ENCODE measurements at places on chromosomes 2 and 18. TPM values are rescaled to one million over a fixed set of nuclear protein-coding genes. Genes with fewer than 3 reads are reported as not detected.

C2orf80 gene
- total RNA-seq, result not detected

CCDC74A gene
- total RNA-seq, result 12.7 TPM

PECR gene
- 15.7 TPM for total RNA-seq

NR4A2 gene
- 2.9 TPM for total RNA-seq

SAP130 gene
- 13.0 TPM for total RNA-seq

SLC9A2 gene
- total RNA-seq, result 3.4 TPM

FNDC4 gene
- total RNA-seq, result 5.3 TPM

COLEC12 gene
- total RNA-seq, result 0.08 TPM

SLC19A3 gene
- 2.4 TPM for total RNA-seq

GALNT3 gene
- total RNA-seq, result not detected

IFIH1 gene
- 1.5 TPM for total RNA-seq

SERPINB10 gene
- total RNA-seq, result not detected

PPP1R1C gene
- 2.2 TPM for total RNA-seq

CHN1 gene
- total RNA-seq, result 19.4 TPM

ELP2 gene
- total RNA-seq, result 37.6 TPM

MLPH gene
- total RNA-seq, result 251 TPM

ALK gene
- total RNA-seq, result not detected

MGAT4A gene
- total RNA-seq, result 0.98 TPM

PLB1 gene
- total RNA-seq, result 1.1 TPM

FOXD4L1 gene
- total RNA-seq, result 0.40 TPM

HOXD13 gene
- total RNA-seq, result 0.23 TPM

C18orf54 gene
- total RNA-seq, result 2.9 TPM

DSEL gene
- 0.27 TPM for total RNA-seq

CNTNAP5 gene
- not detected for total RNA-seq

PMAIP1 gene
- 15.0 TPM for total RNA-seq

CRYBA2 gene
- not detected for total RNA-seq

MFSD2B gene
- total RNA-seq, result 0.14 TPM

ALKAL2 gene
- total RNA-seq, result not detected

TLX2 gene
- total RNA-seq, result 0.44 TPM
